ENCODE measurements at places on chromosomes 13 and 19. TPM values are rescaled to one million over a fixed set of nuclear protein-coding genes. Genes with fewer than 3 reads are reported as not detected.

The TMEM59L gene
- 0.17 TPM for total RNA-seq

The RCBTB2 gene
- 2.9 TPM for total RNA-seq

The ANGPTL4 gene
- not detected for total RNA-seq

The IZUMO2 gene
- total RNA-seq: not detected

The ADAT3 gene
- total RNA-seq: 4.0 TPM

- DNase-seq: peak; percentile 96
These were observed at the start of gene CCDC8 for GRCh38 chr19:46413262-46414031. Gene CCDC8, minus strand, starts transcription at chr19:46413564. Its CDS starts 754 bp downstream, at chr19:46412810.

DNA sequence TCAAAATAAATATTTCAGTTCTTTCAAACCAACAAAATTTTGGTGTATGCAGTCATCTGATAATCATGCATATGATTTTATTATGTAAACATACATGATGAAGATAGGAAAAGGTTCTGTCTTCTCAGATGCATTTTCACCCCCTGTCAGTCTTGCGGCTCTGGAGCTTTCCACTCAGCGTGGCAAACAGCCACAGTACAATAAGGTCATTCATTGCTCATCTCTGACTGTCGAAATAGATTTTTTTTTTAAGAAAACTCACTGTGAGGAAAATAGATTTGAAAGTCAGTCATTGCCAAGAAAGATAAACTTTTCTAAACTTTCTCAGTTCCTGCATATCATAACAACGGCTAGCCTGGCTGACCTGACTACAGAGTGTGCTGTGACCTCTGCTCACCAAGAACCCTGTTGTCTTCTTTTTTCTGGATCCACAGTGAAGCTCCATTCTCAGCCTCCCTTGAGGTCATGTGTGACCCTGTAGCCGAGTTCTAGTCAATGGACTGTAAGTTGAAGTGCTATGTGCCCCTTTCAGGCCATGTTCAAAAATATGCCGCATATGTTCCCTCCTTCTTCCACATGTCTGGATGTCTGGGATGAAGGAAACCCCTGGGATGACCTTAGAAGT lies 519.6 kb downstream of the KLF5 start:
- no peak for DNase-seq

GRCh38 chr13:30125422-30126073 lies 181.8 kb downstream of the KATNAL1 start:
- DNase-seq: peak; percentile 63

DNA sequence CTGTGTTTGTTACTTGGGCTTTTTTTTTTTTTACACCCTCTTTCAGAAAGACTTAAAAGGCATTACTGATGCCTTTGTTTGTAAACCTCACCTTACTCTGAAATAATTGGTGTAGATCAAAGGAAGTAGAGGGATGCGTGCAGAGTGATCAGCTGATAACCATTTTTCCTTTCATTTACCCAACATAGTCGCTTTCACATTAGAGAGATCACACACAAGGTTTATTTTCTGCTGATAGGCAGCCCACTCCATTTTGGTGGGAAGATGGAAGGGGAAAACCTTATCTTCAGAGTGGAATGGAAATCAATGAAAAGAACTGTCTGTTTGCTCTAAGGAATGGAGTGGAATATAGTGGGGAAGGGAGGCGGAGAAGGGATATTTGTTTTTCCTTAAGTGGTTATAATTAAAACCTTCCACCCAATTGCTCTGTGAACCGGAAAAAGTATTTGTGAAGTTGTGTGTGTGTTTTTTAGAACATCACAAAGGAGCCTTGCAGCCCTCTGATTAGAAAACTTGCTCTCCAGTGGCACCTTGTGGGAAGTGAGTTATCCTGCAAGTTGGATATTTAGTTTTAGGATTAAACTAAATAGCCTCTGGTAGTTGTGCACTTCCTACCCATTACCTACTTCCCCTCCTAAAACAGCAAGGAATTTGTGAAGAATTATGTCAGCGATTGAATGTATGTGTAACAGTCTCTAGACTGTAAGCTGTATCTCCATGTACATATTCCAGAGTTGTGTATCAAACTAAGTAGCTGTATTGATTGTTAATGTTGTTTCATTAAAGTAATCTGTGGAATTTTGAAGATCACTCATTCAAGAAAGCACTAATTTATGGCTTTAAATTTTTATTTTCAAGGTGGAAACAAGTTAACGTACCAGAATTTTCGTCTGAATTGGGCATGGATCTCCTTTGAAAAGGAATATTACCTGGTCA lies 76.8 kb downstream of the FREM2 start:
- no peak for DNase-seq

DNA sequence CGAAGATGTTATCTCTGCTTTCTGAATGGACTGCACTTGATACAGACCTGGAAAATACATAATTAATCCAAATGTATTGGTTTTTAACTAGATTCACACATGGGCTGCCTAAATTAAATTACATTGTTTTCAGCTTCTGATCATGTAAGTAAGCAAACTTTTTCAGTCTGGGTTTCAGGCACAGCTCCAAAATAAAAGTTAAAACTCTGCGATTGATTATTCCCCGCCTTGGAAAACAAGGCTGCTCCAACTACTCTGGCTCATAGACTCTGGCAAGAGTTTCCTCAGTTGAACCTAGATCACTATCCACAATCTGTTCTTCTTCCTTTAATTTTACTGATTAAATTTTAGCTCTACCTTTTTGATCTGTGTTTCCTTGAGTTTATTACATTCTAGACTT lies 526.0 kb upstream of the SPRY2 start:
- DNase-seq: no peak

DNA sequence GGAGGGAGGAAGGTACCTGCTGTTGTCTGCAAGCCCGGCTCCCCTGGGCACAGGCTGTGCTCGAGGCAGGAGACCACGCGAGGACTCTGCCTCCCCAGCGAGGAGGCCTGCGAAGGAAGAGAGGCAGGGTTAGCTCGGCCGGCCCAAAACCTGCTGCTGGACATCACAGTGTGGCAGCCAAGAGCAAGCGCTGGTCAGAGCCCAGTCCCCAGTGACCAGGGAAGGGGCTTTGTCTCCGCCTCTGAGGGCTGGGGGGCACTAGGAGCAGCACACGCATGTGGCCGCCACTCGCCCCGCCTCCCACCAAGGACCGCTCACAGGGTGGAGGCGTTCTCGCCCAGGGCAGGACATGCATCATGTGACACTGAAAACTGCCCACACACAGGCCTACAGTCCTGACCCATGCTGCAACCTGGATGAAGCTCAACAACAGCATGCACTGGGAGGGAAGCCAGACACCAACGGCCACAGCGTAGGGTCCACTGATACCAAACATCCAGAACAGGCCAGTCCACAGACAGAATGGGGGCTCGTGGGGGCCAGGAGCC lies 8.5 kb downstream of the MIER2 start:
- no peak for DNase-seq

- no peak for DNase-seq
These were observed 2.9 kb upstream of the FRY start for GRCh38 chr13:32028711-32029110.

GRCh38 chr19:823565-824121 lies 1.9 kb upstream of the PLPPR3 start:
- peak; percentile 57 for DNase-seq

GRCh38 chr19:49727217-49728030 lies 35.7 kb downstream of the TSKS start:
- no peak for DNase-seq

- DNase-seq: no peak
These were observed 250.7 kb downstream of the DCT start for GRCh38 chr13:94228763-94229162.

DNA sequence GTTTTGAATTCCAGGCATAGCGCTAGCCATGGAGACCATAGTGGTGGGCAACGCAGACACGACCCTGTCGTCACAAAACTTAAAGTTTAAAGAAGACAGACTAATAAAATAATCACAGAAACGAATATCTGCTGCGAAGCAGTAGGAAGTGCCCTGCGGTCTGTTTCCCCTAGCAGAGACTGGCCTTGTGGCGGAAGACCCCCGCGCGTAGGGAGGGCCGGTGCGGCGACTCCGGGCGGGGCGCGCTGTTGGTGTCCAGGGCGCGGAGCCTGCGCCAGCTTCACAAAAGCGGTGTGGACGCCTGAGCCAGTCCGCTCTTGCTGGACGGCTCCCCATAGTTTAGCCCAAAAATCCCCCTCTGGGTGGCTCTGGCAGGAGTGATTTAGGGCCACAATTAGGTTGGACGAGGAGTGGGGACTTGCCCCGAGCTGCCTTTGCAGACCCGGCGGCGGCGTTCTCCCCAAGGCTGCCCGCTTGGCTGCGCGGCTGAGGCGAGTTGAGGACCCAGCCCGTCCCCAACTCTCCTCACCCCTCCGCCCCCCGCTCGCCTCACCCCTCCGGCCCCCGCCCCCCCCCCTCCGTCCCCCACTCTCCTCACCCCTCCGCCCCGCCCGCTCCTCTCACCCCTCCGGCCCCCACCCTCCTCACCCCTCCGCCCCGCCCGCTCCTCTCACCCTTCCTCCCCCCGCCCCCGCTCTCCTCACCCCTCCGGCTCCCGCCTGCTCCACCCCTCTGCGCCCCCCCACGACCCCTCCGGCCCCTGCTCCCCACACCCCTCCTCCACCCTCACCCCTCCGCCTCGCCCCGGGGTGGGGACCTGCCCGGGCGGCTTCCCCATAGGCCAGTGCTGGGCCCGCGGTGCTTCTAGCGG lies 14.2 kb upstream of the LATS2 start:
- DNase-seq: no peak

- no peak for DNase-seq
These were observed 24.7 kb downstream of the ARID3A start for GRCh38 chr19:950352-951066.

DNA sequence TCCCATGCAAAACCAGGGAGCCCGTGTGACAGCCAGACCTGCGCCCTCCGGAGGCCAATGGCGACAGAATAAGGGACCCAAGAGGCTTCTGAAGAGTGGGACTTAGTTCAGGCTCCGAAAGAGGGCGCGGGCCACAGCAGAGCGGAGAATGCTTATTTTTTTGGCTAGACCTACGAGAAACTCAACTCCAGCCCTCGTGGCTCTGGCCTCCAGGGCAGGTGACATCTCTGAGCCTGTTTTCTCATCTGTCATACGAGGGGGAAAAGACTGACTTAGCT lies 23.0 kb downstream of the DPP9 start:
- no peak for DNase-seq

DNA sequence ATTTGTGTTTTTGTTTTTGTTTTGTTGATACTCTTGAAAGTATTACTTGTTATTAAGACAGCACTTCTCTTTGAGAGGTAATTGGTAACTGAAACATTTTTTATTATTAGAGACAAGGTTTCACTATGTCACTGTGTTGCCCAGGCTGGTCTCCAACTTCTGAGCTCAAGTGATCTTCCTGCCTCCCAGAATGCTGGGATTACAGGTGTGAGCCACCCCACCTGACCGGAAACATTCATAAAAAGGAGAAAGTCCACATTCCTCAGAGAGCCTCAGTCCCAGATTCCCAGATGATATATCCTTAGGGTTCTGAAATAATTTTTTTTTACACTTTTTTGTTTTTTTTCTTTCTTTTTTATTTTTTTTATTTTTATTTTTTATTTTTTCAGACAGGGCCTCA lies 2.7 kb downstream of the CARM1 start:
- DNase-seq: no peak

DNA sequence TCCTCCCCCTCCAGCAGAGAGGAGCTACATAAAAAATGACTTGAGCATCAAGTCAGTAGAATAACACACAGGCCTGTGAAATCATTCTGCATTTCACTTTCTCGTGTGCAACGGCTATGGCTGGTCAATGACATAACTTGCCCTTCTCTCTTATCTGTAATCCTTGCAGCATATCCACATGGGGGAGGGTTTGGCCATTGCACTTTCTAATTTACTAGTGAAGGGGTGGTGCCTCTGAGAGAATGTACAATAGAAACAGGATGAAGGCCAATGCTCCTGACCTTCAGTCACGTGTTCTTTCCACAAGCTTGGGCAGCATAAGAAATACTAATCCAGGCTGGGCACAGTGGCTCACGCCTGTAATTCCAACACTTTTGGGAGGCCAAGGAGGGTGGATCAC lies 641.0 kb upstream of the ARGLU1 start:
- no peak for DNase-seq

DNA sequence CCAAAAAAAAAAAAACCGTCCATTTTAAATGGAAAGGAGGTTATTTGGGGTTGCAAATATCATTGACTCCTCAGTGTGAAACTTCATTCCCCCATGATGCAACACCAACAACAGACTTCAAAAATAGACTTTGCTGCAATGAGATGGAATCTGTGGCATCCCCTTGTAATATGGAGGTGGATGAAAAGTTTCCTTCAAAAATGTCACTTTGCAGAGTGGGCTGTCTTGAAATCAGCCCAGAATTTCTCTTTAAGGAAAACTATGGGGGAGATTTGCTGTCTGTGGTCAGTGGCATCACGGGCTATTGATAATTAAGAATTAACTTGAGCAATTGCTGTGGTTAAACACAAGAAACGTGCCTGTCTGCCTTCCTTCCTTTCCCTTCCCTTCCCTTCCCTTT lies 1.5 kb downstream of the GPR18 start:
- DNase-seq: no peak

DNA sequence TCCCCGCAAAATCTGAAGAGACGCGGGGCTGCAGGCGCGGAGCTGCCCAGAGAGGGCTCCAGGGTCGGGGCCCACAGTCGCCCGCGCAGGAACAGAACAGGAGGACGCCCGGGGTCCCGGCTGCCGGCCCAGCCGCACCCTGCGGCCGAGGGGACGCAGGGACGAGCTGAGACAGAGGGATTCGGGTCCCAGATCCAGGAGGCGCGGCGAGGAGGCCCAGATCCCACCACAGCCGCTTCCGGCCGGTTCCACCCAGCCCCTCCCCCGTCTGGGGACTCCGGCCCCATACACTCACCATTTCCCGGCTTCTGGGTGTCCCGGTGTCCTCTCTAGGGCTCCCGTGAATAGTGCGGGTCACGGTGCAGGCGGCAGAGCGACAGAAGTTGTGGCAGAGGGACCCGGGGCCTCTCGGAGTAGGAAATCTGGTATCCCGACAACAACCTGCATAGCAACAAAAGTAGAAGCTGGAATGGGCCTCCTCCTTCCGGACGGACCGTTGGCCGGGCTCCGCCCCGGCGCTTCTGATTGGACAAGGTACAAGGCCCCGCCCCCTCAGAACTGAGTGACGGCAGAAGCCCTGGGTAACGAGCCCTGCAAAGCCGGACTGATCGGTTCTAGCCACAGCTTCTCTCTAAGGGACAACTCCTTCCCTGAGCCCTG lies at the start of gene ZNF20:
ZNF20 (minus strand) TSS at position 466 of the 660 bp plus-strand sequence; CDS start at position 298, 168 bp downstream.
- DNase-seq: peak; percentile 93

DNA sequence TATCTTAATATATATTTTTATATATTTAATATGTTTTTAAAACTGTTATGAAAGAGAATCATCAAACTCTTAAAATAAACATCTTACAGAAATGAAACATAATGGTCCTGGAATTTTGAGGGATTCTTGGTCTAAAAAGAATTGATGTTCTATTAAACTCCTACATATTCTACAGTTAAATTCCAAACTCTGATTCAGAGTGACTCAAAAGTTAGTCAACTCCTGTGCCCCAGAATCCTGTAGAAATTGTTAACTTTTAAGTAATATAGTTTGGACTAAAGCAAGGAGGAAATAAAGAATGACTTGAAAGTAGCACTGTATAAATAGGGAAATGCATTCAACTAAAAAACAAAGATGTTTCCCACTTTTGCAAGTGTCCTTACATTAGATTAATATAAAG lies 47.7 kb downstream of the FNDC3A start:
- DNase-seq: peak; percentile 1

DNA sequence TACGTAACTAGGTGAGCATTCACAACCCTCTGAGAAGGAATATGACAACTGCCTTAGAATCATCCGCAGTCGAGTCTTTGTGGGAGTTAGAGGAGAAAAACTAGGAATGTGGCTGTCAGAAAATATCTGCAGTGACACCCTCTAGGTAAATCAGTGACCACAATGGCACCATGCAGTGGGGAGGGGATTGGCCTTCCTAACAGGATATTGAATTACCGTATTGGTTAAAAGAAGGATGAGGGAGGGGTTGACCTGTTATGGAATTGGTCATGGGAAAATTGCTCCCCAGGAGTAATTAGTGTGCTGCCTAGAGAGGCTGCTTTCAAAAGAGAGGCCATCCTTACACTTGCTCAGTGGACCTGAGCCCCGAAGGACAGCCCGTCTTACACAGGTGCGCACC lies 205.6 kb upstream of the SOX1 start:
- DNase-seq: no peak
